ENCODE measurements at places on chromosomes 11 and 22.

DNA sequence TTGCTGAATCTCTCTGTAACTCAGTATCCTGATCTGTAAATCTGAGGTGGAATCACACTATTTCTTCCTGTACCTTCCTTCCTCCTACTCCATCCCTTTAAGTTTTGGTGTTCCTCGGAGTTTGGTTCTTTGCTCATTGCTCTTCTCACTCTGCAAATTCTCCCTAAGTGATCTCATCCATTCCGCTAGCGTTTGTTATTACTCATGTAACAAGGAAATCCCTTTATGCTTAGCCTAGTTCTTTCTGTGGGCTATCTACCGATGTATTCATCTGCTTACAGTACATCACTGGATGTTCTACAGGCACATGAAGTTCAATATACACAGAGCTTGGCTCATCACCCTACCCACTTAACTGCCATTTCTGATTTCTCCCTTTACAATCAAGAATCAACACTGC lies 1.6 kb upstream of the CEP295 start:
- no peak for DNase-seq

DNA sequence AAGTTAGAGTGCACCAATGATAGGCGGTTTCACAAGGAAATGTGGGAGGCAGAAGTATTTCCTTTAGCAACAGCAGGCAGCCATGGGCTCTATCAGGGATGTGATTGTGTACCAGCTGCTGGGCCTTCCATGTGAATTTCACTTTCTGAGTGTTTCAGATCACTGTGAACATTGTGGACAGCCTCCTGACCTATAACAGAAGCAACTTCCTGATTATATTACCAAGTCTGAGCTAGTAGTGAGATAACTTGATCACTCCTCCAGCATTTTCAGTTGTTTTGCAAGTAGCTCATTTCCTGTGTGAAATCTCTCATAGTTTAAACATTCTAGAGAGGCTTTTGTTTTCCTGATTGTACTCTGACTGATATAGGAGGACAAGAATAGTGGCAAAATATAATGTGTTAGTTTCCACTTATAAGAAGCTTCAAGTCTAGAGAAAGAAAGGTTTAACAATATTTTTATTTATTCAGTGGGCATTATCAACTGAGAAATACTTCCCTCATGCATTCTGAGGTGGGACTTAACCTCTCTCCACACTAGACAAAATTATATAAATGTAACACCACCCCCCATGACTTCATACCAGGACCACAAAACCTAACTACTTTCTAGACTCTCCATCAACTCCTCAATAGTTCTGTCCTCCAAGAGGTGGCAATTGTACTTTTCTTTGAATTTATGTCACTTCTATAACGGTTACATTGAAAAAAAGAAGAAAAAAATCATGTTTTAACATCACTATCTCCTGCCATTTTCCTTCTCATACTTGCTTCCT lies 184.2 kb upstream of the LUZP2 start:
- no peak for DNase-seq

- DNase-seq, result no peak
Measured at GRCh38 chr11:13010749-13011465, 1.8 kb downstream of the RASSF10 start.

GRCh38 chr11:12691473-12691872 lies 17.3 kb downstream of the TEAD1 start:
- no peak for DNase-seq

DNA sequence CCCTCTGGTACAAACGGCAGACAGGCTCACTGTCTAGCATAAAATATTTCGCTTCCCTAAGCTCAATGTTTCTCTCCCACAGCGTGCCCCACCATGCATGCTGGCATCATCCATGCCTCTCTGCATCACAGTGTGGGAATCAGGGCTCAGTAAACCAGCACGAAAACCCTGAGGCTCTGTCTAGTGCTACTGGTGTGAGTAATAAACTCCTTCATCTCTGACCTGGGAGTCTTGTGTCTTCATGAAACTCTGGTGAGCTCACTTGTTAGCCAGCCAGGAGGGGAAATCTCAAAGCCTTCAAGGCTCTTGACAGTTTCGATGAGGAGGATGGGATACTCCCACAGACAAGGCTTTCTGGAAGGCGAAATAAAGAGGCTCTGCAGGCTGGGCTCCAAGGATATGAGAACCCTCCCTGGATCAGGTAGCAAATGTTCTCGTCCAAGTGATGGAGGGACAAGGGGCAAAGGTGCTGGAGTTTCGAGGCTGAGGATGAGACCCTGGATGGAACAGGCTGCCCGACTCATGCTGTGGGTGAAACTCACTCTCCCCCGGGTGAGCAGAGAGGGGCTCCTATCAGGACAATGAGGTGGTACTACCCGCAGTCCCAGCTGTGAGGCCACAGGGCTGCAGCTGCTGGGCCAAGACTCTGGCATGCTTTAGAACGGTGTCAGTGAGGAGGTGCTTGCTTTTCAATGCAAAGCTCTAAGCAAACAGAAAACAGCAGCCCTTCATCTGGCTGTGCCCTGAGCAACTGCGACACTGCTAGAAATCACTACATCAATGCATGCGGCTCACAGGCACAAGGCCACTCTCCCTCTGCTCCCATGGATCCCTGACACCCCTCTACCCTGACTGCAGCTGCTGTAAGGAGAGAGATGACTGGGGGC lies 69.3 kb downstream of the SHANK2 start:
- no peak for DNase-seq

Data from skin of body (tissue), 3 donors.